ENCODE measurements at places on chromosomes 7 and 10.

DNA sequence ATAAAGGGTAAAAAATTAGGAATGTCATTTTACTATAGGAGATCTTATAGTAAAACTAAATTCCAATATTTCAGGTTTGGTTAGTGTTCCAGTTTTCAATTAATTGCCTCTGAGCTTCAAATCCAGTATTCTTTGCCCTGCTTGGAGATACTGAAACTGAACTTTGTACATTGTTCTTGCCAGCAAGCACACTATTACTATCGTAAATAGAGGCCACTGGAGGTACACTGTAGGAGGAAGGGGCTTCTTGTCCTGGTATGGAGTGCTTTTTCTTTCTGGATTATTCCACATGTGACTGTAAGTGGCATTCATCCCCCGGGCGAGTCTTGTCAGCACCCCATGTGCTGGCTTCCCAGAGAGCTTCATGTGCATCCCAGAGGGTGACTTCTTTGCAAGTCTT, 234.7 kb upstream of the PTPRZ1 start:
- no peak overlapping the region for H3K27ac ChIP-seq
- DNase-seq: no peak
- no peak overlapping the region for H3K4me3 ChIP-seq
- no peaks in the 10 kb centered on the region for H3K27me3 ChIP-seq

GRCh38 chr10:47311193-47311931, 10.9 kb upstream of the GDF2 start:
- no peak overlapping the region for H3K4me3 ChIP-seq
- no peak for DNase-seq
- peaks cover 28% of the 10 kb centered on the region for H3K4me1 ChIP-seq
- H3K27me3 ChIP-seq: no peaks in the 10 kb centered on the region
- no peaks in the 10 kb centered on the region for H3K36me3 ChIP-seq
- H3K27ac ChIP-seq: no peak overlapping the region

- DNase-seq: no peak
- no peak overlapping the region for H3K4me3 ChIP-seq
- no peaks in the 10 kb centered on the region for H3K4me1 ChIP-seq
- no peaks in the 10 kb centered on the region for H3K36me3 ChIP-seq
Observed at GRCh38 chr10:49230004-49230403, 41.8 kb upstream of the TMEM273 start.

GRCh38 chr10:72370201-72370722, 15.5 kb upstream of the DNAJB12 start:
- no peak overlapping the region for H3K27ac ChIP-seq
- no peak for DNase-seq
- no peak overlapping the region for H3K4me3 ChIP-seq
- H3K36me3 ChIP-seq: no peaks in the 10 kb centered on the region

GRCh38 chr10:133357285-133358161, at the start of gene FUOM:
Gene FUOM (minus strand): TSS chr10:133358019. CDS start chr10:133358007, 12 bp downstream.
- H3K4me1 ChIP-seq: no peaks in the 10 kb centered on the region
- no peak within 1 kb of the TSS for H3K27ac ChIP-seq
- DNase-seq: peak; percentile 82
- peaks cover 10% of the 10 kb centered on the region for H3K36me3 ChIP-seq
- peak within 1 kb of the TSS; percentile 72 for H3K4me3 ChIP-seq

GRCh38 chr10:131685007-131685406, 215.8 kb upstream of the PPP2R2D start:
- H3K4me1 ChIP-seq: peaks cover 21% of the 10 kb centered on the region
- no peak for DNase-seq
- no peak overlapping the region for H3K4me3 ChIP-seq
- H3K27ac ChIP-seq: no peak overlapping the region
- no peaks in the 10 kb centered on the region for H3K27me3 ChIP-seq
- H3K36me3 ChIP-seq: no peaks in the 10 kb centered on the region

Data from WTC11 (cell line).